Retina (tissue), 1 donor: ENCODE measurements at places on chromosomes 2 and 18.

- no peak for DNase-seq
Measured at GRCh38 chr2:43592443-43592842, 3.4 kb downstream of the THADA start.

DNA sequence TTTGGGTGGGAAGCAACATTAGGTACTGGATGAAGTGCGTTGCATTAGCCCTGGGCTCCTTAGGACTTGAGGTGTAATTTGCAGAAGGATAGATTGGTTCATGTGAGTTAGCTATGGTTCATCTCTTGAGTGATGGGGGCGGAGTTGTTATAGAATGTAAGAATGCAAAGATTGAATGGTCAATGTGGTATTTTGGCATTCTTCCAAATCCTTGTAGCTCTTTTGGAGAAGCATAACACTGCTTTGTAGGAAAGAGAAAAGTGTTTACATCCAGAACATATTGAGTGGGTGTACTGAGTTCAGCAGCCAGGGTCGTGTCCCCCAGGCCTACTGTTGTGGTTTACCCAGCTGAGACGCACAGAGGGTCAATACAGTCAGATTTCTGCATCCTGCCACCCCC is 173.5 kb downstream of the FMNL2 start:
- DNase-seq: no peak

DNA sequence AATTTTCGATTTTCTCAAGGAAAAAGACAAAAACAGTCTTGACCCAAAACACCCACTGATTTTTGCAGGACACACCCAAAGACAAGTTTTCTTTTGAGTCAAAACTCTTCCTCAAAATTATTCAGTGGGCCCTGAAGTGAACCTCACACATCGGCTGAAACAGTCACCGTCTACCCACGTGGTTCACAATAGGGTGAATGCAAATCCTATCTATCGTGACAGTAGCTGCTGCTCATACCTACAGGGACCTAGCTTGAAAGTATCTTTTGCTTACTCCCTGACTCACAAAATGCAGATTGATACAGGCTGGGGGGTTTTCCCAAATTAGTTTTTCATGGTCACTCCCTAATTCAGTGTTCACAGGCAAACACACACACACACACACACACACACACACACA is 10.7 kb upstream of the CD226 start:
- no peak for DNase-seq

DNA sequence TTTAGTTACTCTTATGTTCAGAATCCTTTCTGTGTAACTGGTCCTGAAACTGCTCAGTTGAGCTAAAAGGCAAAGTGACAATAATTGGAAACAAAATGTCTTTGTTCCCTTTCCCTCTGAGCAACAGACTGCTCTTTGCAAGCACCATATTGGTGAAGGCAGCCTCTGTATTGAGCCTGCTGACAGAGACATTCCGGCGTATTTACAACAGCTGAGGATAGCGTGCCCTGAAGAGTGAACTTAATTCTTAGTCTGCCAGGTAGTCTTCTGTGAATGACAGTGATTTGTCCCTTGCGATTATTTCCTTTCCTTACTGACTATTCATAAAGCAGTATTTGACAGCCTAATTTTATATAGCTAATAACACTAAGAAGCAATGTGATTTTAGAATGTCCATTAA is 239.1 kb downstream of the CPS1 start:
- no peak for DNase-seq

GRCh38 chr18:58788971-58789875 is 75.5 kb upstream of the ZNF532 start:
- DNase-seq: peak; percentile 43

DNA sequence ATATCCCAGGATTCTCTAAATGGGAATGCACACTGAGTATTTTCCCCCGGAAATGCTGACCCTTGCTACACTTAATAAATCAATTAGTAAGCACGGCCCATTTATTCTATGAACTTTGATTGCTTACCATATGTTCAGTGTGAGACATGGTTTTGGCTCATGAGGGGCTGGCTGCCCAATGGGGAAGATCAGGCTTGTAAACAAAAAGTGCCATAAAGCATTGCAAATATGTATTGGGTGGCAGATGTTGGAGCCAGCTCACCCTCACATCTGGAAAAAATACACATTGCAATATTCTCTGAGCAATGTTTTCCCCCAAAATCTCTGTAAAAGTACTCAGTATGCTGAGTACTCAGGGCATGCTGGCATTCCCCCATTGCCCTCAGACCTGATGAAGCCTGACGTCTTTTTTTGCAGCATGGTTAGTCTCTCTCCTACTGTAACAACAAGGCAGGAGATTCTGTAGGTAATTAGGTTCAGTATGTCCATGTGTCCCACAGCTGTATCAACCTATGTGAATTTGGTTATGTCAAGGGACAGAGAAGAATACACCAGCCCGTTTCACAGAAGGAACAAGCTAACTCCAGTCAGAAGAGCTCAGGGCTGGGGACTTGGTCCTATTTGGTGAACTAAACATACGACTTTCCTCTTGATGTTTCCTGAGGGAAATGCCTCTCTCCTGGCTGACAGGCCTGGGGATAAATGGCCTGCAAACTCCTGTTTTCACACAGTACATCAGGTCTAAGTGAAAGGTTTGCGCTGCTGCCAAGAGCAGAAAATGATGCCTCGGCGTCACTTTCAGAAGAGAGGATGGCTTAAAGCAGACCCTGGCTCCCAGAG is 202.4 kb downstream of the INSIG2 start:
- DNase-seq: no peak

DNA sequence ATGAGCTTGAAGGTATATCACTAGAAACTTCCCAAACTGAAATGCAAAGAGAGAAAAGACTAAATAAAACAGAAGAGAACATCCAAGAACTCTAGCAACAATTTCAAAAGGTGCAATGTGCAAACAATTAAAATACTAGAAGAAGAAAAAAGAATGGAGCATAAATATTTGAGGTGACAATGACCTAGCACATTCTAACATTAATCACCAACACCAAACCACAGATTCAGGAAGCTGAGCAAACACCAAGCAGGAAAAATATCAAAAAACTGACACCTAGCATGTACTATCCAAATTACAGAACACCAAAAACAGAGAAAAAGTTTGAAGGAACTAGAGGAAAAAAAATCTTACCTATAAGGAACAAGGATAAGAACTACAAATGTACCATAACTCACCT is 460.8 kb downstream of the IRS1 start:
- no peak for DNase-seq

DNA sequence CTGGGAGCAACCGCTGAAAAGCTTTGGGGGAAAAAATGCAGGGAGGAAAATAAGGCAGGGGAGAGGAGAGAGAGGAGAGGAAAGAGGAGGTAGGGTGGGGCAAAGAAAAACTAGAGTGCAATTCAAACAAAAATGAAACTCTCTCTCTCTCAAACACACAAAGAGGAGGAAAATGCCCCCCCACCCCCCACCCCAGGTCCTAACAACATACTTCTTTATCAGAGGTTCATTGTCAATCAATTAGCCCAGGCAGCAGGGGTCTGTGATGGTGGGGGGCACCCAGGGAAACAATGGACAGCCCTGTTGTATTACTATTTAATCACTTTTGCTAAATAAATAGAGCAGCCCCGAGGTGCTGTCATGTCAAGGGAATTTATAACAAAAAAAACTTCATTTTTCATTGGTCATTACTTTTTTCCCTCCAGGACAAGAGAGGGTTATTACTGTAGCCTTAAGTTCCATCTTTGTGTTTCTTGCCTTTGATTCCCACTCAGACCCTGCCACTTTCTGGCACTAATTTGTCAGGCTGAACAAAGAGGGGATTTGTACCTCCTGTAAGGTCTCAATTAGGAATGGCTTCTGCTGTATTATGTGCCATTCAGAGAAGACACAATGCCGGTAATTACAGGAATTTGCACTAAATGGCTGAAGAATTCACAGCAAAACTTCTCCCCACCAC is 55.0 kb downstream of the PLEKHM3 start:
- peak; percentile 84 for DNase-seq

GRCh38 chr2:37683921-37684780 is 12.7 kb upstream of the CDC42EP3 start:
- DNase-seq: no peak

DNA sequence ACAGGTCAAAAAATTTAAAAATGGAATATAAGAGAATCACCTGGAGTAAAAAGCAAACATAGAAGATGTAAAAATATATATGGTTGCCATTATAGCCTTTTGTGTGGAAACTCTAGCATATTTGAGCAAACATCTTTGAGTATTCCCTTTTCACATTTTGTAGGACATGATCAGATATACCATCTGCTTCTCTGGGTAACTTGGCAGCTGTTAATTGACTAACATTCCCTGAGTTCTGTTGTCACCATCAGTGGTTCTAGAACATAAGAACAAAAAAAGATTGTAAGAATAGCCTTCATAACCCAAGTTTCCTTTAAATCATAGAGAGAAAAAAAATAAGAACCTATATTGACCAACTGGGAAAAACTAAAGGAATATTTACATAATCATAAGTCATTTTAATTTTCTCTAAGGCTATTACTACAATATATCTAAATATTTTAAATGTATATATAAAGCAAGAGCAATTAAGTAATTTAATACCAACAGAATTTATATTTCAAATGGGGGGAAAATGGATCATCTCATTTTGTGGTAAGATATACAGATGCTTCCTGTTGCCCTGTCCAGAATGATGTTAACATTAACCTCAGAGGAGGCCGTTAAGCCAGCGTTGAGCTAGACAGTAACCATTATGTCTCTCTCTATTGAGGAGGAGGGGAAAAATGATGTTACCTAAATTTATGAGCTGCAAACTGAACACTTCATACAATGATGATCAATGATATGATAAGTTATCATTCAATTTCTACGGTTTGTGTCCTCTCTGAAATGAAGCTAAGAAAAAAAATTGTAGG is 9.8 kb upstream of the INO80D start:
- no peak for DNase-seq

- DNase-seq: no peak
Measured at GRCh38 chr2:170739507-170740046, 24.4 kb downstream of the SP5 start.

DNA sequence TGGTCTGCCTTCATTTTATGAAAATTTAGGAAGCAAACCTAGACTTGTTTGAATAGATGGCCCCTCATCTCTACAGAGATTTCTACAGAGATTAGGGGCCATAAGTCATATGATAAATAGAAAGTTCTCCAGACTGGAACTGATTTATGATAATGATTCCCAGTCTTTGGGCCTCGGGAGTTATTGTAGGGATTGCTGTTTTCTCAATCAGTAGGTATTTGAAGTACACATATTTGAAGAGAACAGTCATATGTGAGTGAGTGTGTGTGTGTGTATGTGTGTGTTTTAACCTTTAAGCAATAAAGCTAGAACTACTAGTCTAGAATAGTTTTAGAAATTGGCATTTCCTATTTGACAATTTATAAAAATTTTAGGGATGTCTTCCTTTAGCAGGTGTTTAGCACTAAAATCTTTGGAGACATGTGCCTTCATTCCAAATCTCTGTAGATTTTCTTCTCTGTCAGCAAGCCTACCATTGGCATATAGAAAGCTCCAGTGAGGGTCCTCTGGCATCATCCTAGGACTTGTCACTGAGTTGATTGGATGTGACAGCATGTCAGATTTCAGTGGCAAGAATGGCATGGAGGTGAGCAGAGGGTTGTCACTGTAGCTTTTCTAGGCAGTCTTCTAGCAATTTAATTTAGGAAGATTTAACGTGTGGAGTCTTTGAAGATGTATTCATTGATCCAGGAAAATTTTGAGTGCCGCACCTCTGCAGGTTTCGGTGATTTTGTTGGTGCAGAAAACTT is 71.2 kb downstream of the MYO1B start:
- DNase-seq: peak; percentile 24

DNA sequence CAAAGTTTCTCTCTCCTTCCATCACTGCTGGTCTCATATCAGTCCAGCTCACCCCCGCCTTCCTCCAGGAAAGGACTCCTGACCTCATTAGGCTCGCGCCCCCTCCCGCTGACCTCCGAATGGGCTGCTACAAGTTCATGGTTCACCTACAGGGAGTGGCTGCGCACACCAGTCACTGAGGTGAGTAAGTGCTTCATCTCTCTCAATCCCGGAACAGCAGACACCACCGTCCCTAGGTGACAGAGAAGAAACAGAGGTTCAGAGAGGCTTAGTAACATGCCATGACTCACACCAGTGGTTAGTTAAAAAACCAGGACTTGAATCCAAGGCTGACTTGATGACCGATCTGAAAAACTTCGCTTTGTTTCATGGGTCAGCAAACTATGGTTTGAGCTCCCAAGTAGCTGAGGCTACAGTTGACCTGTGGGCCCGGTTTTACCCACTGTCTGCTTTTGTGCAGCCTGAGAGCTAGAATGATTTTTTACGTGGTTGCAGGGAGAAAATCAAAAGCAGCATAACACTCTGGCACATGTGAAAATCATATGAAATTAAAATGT is 42.0 kb downstream of the ZFP36L2 start:
- no peak for DNase-seq

DNA sequence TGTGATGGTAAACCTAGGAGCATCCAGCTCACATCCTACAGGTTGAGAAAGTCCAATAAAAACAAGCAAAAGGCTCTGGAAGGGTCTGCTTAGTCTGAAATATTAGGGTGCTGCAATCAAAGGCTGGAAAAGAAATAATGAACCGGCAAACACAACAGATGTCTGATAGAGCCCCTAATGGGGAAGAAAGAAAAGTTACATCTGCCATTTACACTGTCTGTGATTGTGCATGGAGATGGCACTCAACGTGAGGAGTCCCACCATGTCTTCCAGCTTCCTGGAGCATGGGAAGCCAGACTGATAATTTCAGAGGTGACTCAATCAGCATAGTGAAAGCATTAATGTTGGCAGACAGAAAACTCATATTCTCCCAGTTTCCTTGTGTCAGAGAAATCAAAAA is 307.8 kb downstream of the EPHA4 start:
- DNase-seq: no peak

DNA sequence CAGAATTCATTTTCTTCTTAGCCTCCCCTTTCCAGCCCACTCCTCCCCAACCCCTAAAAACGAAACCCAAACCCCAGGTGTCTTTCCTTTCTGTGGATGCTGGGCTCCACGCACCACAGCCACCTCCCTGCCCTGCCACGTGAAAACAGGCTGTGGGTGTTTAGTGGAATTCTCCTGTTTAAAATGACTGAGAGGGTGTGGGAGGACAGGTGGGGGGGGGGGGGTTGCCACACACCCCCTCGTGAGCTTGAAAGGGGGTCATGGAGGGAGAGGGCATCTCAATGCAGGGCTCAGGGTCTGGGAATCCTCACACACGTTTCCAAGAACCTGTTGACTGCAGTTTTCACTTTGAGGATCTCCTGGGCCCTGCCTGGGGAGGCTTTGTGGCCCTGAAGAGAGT is 110.3 kb downstream of the FAM210A start:
- no peak for DNase-seq

GRCh38 chr2:131153529-131153928 is 48.4 kb downstream of the PLEKHB2 start:
- peak; percentile 9 for DNase-seq

- DNase-seq: no peak
Measured at GRCh38 chr2:150168595-150169236, 318.8 kb downstream of the RND3 start.
